Ecto neural progenitor cell (in vitro differentiated cells): ENCODE measurements at places on chromosomes 3 and 15.

GRCh38 chr3:83033133-83033532 is 1271.7 kb upstream of the GBE1 start:
- DNase-seq: no peak

DNA sequence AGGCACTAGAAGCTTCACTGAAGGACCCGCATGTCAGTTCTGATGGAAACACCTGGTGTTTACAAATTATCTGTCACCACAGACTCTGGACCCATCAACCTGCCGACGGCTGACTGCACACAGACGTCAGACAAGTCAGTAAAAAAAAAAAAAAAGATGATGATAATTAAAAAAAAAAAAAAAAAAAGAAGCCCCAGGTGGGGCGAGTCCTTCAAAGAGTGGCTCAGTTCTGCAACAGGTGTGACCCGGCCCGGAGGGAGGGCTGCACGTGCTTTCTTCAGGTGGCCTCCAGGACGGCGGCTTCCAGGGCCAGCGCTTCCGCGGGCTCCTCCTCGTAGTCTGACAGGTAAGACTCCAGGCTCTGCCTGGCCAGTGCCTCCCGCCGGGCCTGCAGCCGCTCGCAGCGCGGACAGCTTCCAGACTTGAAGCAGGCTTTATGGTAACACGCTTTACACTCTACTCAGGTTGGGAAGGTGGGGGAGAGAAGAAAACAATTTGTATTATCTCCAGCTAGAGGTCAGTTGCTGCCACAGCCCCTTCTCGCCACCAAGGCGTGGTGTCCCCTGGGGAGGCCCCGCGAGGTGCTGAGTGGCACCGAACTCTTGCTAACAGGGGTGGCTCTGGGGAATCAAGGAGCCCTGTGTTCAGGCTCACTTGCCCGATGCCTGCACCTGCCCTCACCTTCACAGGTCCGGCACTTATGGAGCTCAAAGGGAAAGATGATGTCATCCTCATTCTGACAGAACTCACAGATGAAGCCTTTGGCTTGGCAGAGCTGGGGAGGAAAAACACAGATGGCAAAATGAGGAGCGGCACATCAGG is 61.8 kb downstream of the RUBCN start:
- DNase-seq: no peak

- DNase-seq: no peak
These were observed 300.3 kb downstream of the ZBTB20 start for GRCh38 chr3:114846779-114847178.

- peak; percentile 66 for DNase-seq
These were observed 78.1 kb downstream of the LSM3 start for GRCh38 chr3:14256561-14257342.

- no peak for DNase-seq
These were observed 39.5 kb downstream of the STARD5 start for GRCh38 chr15:81284256-81285031.

- DNase-seq: no peak
These were observed 760.8 kb upstream of the CFAP20DC start for GRCh38 chr3:59810606-59811005.

DNA sequence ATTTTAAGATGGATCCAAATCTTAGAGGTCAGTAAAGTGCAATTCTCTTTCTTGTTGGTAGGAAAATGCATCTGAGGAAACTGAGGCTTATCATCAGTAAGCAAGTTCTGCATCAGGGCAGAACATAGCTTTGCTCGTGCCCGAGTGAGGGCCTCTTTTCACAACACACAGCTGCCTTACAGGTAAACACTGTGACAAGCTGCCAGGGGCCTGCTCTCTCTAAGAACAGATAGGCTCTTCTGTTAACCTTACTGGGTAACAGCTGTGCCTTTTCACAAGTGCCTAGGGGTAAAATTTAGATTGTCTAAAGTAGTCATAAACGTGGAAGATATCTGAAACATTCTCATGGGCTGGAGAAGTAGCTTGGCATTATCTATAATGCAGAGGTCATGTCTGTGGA is 118.1 kb downstream of the C3orf38 start:
- DNase-seq: no peak

GRCh38 chr3:135487261-135487660 is 478.3 kb upstream of the PPP2R3A start:
- no peak for DNase-seq

DNA sequence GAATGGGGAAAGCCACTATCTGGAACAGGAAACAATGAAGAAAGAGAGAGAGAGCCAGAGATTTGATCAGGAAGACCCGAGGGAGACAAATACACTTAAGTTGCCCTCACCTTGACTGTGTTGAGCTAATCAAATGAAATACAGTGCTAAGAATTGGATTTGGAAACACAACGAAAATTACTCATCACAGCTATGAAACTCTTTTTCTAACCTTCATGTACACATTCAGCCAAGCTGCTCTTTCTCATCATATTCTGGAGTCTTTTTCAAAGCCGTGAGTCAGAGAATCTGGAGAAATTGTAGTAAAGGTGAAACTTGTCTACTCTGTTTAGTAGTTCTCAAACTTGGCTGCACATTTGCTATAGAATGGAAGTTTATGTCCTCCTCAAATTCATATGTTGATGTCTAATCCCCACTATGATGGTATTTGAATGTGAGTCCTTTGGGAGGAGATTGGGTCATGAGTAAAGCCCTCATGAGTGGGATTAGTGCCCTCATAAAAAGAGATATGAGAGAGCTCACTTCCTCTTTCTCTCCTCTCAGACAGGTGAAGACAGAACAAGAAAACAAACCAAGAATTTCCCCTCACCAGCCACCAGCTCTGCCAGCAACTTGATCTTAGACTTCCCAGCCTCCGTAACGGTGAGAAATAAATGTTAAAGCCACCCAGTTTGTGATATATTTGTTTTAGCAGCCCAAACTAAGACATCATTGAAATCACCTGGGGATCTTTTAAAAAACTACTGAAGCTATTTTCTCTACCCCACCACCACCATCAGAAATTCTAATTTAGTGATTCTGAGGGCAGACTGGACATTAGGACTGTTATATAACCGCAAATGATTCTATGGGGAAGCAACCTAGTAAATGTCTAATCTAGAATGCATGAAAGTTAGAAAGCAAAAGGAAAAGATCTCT is 143.6 kb upstream of the GRM7 start:
- DNase-seq: no peak

DNA sequence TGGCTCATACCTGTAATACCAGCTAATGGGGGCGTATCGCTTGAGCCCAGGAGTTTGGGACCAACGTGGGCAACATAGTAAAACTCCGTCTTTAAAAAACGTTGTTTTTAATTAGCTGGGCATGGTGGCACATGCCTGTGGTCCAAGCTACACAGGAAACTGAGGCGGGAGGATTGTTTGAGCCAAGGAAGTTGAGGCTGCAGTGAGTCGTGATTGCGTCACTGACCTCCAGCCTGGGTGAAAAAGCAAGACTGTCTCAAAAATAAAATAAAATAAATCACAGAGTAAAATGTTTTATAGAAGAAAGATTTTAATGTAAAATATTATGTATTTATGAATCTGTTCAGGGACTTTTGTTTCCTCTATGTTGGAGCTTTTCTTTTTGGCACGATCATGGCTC is 15.3 kb upstream of the STRIT1 start:
- no peak for DNase-seq

DNA sequence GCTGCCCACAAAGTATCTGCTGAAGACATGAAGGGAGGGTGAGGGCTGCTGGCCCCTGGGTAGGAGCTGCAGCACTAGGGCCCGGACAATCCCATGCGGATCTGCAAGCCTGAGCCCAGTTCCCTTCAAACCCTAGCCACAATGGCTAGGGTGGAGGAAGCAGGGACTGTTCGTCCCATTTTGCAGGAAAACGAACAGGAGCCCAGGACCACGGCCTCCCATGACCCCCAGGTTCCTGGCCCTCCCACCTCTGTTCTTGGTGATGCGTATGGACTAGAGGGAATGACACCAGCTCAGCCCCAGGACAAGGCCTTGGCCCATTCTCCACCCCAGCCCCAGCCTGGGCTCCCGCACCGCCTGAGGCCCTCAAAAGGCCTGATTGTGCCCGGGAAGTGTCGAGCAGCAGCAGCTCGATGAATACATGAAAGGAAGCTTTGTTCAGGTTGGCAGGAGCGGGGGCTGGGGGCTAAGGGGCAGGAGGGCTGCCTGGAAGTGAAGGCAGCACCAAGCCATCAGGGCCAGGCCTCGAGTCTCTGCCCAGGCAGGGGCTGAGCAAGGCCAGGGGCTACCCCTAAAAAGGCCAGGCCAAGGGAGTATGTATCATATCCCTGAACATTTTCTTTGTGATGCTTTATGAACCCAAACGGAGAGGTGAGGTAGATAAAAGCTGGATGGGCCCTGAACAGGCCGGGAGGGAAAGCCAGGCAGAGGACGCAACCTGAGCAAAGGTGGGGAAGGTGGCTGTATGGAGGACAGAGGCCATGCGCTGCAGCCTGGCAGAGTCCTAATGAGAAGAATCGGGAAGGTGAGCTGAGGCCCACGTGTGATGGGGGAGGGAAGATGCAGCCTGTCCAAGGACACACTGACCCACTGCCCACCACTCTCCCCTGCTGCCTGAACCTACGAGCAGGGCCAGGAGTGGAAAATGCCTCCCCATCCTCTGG is 12.2 kb downstream of the SEMA7A start:
- no peak for DNase-seq

- peak; percentile 57 for DNase-seq
These were observed 547 bp downstream of the NUP210 start for GRCh38 chr3:13419505-13420044.

- no peak for DNase-seq
These were observed 75.6 kb downstream of the PDZRN3 start for GRCh38 chr3:73549051-73549600.

DNA sequence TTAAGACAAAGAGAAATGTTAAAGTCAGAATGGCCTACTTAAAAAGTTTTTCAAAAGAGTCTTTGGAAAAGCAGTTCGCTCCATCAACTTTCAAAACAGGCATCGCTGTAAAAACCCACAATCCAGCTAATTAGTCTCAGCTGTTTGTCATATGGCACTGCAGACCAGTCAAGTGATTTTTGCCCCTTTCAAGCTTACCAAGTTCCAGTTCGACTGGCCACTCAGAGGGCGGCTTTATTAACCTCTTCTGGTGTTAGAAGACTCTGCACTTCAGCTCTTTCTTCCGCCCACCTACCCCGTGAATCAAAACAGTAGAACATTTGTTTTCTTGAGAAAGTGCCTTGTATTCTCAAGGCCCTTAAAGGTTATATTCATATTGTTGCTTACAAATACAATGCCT is 19.3 kb downstream of the RAB27A start:
- no peak for DNase-seq

- DNase-seq: peak; percentile 21
These were observed 1.6 kb upstream of the LTF start for GRCh38 chr3:46466273-46466672.

- DNase-seq: peak; percentile 44
These were observed 124.5 kb downstream of the TLE3 start for GRCh38 chr15:69973102-69973714.

DNA sequence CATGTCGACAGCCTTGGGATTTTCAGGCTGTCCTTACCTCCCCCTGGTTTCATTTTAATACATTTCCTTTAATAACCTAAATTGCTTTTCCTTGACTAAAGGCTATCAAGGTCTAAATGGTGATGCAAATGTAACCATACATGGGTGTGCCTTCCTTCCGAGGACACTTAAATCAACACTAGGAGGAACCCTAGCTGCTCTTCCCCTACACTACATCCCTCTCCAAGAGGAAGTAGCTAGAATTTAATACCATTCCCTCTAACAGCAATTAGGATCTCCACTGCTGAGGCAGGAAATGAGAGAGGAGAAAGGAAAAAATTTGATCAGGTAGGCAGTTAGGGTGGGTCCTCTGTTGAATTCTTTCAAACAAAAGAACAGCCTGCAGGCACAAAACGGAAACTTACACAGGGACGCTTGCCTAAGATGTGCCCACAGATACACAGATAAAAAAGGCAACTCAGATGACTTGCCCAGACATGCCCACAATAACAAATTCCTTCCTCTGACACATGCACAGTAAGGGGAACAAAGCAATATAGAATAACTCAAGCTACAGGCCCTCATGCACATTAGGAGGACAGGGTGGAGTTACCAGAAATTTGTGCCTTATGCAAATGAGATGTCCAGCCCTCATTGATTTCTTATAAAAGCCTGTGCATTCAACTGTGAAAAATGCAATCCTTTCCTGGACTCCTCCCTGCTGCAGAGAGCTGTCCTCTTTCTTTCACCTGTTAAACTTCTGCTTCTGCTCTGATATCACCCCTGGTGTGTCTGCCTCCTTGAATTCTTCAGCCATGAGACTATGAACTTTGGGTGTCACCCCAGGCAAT is 1024.4 kb upstream of the CADM2 start:
- DNase-seq: no peak

GRCh38 chr15:62894322-62895085 is 148.0 kb upstream of the TPM1 start:
- no peak for DNase-seq

GRCh38 chr15:79916502-79917132 is 19.8 kb upstream of the MTHFS start:
- DNase-seq: no peak

DNA sequence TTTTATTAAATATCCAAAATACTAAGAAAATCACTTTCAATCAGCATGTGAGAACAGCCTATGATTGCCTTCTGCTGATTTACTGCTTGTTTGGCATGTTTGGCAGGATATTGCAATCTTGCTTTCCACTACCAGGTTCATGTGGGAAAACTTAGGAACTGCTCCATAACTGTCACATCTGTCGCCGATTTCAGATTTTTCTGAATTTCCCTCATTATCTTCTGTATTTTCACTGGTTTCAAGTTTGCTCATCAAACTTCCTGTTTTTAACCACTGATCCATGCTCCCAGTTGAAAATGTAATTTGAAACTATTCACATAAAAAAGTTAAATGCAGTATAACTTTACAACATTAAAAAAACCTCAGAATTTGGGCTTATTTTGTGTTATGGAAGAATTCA is 93.0 kb downstream of the NFKBIZ start:
- no peak for DNase-seq

GRCh38 chr15:75364881-75365280 is 3.5 kb downstream of the MAN2C1 start:
- DNase-seq: no peak

DNA sequence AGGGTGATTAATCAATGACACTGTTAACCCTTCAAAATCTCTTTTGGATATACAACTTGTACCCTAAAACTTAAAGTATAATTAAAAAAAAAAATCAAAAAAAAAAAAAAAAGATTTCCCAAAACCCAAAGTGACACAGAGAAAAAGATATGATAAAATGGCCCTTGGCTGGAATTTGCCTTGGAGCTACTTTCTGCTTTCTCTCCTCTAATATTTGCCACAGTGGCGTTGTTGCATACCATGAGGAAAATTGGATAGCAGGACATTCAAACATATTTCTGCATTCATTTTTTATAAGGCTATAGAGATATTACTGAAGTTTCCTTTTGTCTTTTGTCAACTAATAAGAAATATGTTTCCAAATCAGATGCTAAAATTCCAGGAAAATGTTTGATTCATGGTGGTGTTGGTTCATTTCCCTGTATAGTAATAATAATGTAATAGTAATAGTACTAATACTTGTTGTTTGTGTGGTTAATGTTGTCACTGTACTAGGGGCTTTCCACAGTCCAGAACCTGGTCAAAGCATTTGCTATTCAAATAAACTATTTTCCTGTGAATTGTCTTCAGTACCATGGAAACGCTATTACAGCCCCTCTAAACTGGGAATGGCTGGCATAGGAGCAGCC is 441.3 kb upstream of the THBS1 start:
- DNase-seq: no peak

- no peak for DNase-seq
These were observed 346.6 kb downstream of the CNTN6 start for GRCh38 chr3:1439395-1439794.
